ENCODE measurements at places on chromosomes 4 and X.

DNA sequence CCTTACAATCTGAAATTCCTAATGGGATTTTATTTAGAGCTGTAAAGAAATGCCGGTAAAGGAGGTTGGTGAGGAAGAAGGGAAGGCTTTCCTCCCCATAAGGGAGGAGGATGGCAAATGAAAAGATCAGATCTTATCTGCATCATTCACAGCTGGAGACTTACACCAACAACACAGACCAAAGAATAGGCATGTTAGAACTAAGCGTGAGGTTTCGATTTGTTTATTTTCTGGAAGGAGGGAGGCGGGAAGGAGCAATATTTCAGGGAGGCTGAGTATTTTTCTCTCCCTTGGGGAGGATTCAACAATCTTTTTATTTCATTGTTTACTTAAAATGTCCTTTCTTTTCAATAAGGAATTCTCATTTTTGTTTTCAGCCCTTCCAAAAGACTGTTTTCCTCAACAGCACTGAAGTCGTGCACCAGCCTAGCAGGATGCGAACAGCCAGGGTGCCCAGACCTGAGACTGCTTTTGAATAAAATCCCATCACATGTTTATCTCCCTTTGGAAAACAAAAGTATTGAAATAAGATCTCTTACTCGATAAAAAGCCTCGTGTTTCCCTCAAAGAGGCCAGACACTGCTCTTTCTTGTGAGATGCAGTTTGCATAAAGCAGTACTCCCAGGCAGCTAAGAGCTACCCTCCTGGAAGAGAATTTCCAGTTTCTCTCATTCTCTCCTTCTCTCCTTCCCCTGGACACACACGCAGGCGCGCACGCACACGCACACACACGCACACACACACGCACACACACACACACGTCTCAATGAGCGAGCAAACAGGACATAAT, 236.1 kb downstream of the MGST2 start:
- DNase-seq: no peak

GRCh38 chr4:35102066-35102465, 1142.2 kb downstream of the ARAP2 start:
- no peak for DNase-seq

DNA sequence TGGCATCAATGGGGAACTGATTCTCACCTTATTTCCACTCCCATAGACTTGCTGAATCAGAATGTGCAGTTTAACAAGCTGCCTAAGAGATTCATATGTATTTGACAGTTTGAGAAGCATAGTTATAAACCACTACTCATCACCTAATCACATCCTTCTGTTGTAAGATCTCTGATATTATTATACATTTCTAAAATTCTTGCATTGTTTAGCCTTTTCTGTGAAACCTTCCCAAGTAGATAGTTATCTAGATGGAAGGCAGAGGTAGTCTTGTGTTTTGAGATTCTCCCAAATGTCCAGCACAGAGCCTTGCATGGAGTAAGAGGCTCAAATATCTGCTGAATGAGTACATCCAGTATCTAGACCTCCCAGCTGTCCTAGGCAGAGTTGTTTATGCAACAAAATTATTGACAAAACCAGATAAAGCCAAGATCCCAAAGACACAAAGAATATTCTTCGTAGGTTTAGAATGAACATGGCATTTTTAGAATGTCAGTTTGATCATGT, 227.3 kb downstream of the KDR start:
- DNase-seq: no peak

DNA sequence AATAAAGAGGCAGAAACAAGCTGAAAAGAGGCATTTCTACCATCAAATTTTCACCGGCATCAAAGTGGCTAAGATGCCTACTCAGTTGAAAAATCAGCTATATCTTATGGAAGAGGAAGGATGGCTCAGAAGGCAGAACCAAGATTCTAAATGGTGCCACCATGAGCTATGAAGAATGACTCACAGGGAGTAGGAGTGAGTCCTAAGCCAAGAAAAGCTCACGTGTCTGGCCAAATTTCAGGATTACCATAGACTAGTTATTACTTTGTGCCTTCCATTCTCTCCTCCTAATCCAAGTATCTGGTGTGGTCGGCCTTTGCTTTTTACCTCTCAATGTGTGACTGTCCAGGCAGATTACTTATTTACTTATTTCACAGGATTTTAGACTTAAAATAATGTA, 54.8 kb downstream of the BMP3 start:
- DNase-seq: no peak

DNA sequence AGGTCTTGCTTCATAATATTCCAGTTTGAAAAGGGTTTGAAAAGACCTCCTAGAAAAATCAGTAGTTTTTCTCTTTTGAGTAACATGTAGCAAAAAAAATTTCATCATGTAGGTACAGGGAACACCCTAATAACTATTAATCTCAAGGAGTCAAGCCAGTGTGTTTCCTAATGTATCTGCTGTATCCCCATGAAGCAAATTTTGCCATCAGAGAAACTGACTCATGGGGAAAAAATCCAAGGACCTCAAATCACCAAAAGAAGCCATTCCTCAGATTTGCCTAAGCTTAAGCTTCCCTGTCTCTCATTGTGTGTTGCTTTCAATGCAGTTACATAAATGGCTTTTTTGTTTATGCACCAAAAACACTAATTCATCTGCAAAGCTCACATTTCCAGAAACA, 29.7 kb downstream of the F9 start:
- DNase-seq: no peak

DNA sequence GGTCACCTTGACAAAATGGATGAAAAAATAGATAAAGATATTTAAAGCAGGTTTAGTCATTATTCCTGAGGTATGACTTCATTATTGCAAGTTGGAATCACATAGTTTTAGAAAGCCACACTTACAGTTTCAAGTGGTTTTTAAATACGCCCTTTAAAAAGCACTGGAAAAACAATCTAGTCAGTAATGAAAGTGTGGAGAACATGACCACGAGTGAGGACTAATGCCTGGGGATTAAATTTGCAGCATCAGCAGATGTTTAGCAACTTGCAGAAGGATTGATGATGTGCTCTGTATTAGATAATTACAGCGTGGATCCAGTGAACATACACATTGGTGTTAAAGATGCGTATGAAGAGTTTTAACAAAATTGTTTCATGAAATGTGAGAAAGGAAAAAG, 5.9 kb downstream of the SPARCL1 start:
- DNase-seq: no peak

DNA sequence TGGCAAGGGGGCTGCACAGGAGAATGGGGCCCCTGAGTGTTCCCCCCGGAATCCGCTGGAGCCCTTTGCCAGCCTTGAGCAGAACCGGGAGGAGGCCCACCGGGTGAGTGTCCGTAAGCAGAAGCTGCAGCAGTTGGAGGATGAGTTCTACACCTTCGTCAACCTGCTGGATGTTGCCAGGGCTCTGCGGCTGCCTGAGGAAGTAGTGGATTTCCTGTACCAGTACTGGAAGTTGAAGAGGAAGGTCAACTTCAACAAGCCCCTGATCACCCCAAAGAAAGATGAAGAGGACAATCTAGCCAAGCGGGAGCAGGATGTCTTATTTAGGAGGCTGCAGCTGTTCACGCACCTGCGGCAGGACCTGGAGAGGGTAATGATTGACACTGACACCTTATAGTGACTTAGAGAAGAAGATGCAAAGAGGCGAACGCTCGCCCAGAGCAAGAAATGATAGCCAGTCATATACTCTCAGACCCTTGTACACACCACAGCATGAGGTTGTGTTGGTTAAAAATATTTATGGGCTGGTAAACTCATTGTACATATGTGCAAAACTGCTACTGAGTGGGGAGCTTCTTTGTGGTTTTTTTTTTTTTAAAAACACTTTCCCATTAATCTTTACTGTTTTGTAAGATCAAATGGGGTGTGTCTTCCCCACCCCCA, 52.5 kb downstream of the JADE1 start:
- no peak for DNase-seq

DNA sequence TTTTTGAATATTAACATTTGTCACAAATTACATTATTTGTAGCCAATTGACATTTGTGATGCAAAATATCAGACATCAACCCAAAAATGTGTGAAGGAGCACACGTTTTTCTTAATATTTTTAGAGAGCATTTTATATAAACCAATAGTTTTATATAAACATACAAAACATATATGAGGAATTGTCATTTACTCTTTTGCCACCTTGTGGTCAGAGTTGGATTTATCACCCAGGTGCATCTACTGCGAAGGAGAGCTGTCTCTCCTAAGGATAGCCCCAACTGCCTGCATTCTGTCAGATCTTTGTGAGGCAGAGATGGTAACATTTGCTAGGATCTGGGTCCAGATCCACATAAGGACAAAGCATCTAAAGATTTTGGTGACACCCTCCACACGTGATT, 2.5 kb upstream of the USP27X start:
- no peak for DNase-seq

- DNase-seq: no peak
Observed at GRCh38 chr4:170697045-170697444, 607.3 kb upstream of the AADAT start.

- DNase-seq: no peak
Observed at GRCh38 chrX:15328821-15329220, 6.5 kb downstream of the PIGA start.

GRCh38 chr4:5828005-5828391, 64.9 kb downstream of the CRMP1 start:
- no peak for DNase-seq

DNA sequence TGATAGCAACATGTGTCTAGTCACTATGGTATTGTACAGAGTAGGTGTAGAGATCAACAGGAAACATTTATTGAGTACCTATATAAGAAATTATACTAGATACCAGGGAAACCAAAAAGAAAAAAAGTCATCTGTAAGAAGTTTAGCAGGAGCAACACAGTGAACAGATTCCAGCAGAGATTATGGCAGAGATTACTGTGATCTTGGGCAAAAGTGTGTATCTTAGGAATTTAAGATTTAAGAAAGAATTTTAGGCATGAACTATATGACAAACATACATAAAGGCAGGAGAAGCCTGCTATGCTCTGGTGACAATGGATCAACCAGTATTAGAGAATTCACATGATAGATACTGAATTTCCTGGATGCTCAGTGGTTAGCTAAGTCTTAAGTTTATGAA, 37.9 kb downstream of the SNCA start:
- DNase-seq: no peak

DNA sequence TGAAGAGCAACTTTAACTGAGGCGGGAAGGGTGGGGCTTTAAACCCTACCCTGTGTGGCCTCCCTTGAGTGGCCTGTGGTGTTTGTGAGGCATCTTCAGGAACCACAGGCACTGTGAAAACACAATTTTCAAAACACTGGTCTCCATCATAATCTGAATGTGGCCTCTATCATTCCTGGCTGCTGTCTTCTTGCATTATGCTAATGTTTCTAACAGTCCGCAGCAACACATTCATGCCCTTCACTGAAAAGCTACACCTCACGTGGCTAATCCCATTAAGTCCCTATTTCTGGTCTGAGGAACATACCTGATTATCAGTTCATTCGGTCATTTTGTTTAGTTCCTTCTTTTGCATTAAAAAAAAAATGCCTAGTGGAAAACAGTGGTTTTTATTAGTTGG, 94.6 kb downstream of the F11 start:
- no peak for DNase-seq

Data from activated CD8-positive, alpha-beta memory T cell treated with anti-CD3 and anti-CD28 coated beads for 4 hours (primary cell).